Stimulated activated CD4-positive, alpha-beta T cell treated with anti-CD3 and anti-CD28 coated beads, Interleukin-1b, Interleukin-23, amount 100 ng/mL, for 1 hour (primary cell): ENCODE measurements at places on chromosomes 4 and X.

GRCh38 chr4:2862528-2862927 lies 18.9 kb downstream of the ADD1 start:
- DNase-seq: no peak

GRCh38 chr4:56914336-56914735 lies 6.6 kb downstream of the REST start:
- no peak for DNase-seq

DNA sequence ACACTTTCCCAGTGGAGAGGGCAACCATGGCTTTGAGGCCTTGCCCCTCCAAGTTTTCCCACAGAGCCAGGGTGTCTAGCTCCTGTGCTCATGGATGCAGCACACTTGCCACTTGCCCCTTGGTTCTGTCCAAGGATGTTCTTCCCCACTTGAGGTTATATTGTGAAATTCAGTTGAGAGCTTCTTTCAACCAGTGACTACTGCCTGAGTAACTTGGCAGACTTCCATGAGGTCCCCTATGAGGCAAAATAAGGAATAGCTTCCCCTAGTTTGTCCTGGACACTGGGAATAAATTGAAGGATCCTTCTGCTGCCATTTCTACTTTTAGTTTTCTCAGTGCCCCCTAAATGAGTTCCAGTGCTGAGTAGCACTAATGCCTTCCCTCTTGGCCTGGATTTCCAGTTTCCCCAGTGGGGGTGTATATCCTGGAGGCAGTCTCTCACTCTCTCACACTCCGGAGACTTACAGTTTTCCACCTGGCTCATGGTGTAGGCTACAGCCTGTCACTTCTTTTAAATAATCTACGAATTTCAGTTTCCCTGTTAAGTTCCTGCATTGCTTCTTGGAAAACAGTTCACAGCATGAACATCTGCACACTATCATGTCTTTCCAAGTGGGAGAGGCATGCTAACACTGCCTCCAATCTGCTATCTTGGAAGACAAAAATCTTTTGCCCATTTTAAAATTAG lies 36.4 kb upstream of the ADH4 start:
- no peak for DNase-seq

DNA sequence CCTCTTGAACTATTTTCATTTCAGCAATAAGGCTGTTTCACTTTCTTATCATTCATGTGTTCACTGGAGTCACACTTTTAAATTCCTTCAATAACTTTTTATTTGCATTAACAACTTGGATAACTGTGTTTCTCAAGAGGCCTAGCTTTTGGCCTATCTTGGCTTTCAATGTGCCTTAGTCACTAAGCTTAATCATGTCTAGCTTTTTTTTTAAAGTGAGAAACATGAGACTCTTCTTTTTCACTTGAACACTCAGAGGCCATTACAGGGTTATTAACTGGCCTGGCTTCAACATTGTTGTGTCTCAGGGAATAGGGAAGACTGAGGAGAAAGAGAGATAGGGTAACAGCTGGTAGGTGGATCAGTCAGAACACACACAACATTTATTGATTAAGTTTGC lies 64.0 kb upstream of the VCX2 start:
- no peak for DNase-seq

DNA sequence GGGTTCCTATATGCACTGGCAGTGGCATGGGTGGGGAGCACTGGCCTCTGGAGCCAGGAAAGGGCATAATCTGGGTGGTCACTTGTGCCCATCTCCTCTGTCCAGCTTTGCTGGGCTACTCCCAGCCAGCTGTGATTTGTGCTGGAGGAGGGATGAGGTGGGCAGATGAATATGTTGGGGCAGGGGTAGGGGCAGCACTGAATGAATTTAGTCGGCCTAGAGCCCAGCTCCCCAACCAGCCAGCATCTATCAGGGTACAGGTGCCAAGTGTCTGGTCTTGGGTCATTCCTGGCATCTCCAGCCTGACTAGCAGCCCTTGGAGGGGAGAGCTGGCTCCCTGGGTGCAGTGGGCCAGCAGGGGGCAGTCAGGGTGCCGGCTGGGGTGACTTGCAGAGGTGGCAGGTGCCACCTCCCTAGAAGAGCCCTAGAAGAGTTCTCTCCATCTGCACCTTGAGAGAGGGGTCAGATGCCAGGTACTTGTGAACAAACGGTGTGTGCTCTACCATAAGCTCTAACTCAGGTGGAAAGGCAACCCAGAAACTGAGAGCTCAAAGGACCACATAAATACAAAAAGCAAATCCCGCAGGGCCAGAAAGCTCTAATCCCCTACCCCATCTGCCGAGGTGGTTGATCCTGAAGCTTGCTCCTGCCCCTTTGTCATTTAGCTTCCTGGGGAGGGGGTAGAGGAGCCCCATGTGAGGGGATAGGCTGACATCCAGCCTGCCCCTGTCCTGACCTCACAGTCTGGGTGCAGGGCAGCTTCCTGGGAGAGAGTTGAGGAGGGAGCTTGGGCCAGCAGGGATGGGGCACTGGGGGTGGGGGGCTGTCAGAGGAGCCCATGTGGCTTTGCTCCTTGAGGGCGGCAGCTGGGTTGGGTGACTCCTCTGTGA lies 2.2 kb downstream of the SORCS2 start:
- no peak for DNase-seq

- DNase-seq: no peak
These were observed 586.7 kb downstream of the GBA3 start for GRCh38 chr4:23279377-23279986.

DNA sequence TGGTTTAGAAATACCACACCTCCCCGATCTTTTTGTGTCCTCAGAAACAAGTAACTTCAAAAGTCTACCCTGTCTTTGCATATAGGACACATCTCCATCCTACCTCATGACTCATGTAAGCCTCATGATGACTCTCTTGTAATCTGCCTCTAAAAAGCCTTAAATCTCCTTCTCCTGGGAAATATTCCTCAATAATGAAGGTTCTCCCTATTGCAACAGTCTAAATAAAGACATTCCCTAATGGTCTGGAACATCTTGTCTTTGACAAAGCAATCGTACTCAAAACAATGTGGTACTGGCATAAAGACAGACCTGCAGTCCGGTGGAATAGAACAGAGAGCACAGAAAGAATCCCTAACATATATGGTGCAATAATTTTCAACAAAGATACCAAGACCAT lies 257.7 kb downstream of the OPHN1 start:
- DNase-seq: no peak

- DNase-seq: no peak
These were observed 615.6 kb downstream of the CENPC start for GRCh38 chr4:66929748-66930147.

DNA sequence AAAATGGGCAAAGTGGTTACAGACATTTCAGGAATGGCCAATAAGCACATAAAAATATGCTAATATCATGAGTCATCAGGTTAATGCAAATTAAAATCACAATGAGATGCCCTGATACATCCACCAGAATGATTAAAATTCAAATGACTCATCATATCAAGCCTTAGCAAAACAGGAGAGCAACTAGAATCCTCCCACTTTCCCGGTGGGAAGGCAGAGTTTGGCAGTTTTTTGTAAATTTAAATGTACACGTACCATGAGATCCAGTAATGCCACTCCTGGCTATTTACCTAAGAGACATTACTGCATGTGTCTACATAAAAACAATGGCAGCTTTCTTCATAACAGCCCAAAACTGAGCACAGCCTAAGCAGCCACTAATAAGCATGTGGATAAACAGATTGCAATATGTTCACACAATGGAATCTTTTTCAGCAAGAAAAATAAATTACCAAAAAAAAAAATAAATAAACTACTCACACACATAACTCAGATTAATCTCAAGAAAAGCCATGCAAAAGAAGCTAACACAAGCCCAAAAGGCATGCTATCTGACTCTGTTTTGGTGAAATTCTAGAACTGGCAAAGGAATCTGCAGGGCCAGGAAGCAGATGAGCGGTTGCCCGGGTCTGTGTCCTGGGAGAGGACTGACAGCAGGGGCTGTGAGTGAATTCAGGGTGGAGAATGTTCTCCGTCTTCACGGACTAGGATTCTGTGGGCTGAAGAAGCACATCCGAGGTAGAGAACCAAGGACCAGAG lies 48.8 kb downstream of the AFAP1 start:
- DNase-seq: no peak

DNA sequence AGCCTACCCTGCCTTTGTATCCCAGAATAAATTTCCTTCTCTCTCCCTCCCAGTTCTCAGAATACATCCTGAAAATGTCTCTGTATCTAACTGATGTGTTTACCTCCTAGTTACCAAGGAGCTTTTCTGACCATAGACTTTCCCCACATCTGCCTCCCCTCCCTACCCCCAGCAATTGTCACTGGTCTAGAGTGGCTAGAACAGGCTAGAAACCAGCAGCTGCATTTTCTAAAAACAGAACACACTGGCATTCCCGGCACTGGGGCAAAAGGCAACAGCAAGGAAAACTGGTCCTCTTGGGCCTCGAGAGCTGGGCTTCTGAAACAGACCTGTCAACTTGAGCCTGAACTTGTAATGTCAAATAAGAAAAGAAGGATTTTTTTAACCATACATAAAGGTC lies 16.4 kb downstream of the TASL start:
- no peak for DNase-seq

- DNase-seq: no peak
These were observed 31.8 kb upstream of the NKX6-1 start for GRCh38 chr4:84530871-84531270.

DNA sequence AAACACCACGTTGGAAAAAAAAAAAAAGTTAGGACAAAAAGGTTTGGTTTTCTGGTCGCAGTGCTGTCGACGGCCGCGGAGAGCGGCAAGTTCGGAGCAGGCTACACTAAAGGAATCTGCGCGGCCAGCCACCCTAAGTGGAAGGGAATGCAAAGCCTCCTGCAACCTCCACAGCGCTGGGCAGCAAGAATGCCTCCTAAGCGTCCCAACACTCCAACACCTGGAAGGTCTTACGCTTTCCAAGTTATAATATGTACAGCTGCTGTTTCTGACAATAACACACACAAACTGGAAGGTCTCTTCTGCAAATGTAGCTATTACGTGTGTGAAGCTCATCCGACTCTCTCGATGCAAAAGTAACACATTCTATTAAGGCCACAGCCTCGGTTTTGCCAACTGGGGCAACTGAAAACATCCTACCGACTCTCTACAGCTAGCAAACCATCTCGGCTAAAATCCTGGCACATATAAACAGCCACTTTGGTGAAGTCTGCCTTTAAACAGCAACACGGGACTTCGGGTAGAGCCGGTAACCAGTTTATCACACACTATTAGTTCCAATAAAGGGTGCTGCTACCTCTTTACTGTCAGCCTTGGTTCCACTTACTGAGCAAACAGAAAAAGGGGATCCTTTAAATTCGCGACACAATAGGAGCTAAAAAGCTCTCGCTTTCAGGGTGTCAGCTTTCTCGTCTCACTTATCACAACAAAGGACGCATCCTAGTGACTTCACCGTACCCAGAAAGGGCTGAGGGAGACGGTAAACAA lies 895 bp downstream of the SMIM14 start:
- DNase-seq: peak; percentile 1

- no peak for DNase-seq
These were observed 133.2 kb upstream of the ADAMTS3 start for GRCh38 chr4:72701987-72702819.

- DNase-seq: no peak
These were observed 16.9 kb downstream of the PLAC1 start for GRCh38 chrX:134641346-134641745.
